ENCODE measurements at places on chromosomes 16 and 17.
A peak's percentile ranks its signal among the peaks of the same experiment; 100 is the strongest.

DNA sequence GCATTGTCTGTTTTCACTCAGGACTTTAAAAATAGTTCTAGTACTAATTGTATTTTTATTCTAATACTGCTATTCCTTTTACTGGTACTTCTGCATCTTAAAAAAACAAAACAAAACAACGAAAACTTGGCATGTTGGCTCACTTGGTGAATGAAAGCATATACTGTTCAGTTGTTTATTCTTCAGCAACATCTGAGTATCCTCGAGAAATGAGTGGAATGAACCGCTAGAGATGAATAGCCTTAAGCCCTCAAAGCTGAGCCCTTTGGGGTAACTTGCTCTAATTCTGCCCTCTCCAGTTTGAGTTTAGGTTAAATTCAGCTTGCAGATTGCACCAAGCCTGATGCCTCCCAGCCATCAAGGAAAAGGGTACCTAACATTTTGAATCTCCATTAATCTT is 126.5 kb downstream of the WWOX start:
- no peak for DNase-seq

GRCh38 chr17:17540278-17540906 is 44.2 kb upstream of the RASD1 start:
- no peak for DNase-seq

DNA sequence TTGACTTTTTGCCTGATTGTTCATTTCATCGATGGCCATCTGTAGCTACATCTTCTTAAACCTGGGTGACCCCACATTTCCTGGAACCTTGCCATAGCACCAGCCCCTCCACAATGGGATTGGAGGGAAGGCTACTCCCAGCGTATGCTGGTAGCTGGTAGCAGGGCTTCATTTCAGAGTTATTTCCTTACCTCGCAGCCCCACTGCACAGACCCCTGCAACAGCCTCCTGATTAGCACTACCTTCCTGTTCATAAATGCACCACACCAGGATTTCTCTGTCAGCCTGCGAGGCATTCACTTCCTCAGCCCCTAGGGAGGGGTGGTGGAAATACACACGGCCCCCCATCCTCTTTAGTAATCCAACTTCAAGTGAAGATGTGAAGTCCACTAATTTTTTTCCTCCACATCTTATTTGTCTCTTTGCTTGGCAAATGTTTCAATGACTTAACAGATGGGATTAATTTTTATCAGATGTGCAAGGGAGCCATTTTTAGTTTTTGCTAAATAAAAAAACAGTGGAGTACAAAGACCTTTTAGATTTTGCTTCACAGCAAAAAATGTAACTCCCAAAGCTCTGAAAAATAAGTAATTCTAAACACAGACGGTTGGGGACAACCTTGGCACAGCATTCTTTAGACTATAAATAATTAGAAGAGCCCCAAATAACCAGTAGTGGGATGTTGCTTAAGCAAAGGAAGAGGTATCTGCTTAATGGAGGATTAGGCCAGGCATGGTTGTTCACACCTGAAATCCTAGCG is 76.6 kb downstream of the CLEC16A start:
- DNase-seq, result peak; percentile 63

GRCh38 chr17:49213399-49213798 is 2.9 kb downstream of the ABI3 start:
- DNase-seq, result no peak

GRCh38 chr17:45409659-45410076 is 23.0 kb downstream of the ARHGAP27 start:
- DNase-seq, result no peak

- no peak for DNase-seq
Measured at GRCh38 chr16:57518520-57518919, 17.9 kb downstream of the CCDC102A start.

DNA sequence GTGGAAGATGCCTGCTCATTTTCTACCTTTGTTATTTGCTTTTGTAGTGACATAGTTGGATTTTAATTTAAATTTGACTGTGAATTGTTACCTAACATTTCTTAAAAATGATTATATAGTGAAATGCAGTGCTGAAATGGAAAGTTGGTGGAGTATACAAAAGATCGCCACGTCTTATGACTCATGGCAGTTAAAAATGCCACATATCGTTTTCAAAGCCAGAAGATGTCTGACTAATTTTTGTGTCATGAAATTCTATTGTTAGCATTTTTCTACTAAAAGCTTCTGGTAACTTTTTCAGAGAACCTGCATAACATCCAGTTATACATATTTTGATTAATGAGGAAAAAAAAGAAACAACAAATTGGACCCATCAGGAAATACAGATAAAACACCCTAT is 20.6 kb downstream of the MAP2K4 start:
- DNase-seq, result peak; percentile 58

DNA sequence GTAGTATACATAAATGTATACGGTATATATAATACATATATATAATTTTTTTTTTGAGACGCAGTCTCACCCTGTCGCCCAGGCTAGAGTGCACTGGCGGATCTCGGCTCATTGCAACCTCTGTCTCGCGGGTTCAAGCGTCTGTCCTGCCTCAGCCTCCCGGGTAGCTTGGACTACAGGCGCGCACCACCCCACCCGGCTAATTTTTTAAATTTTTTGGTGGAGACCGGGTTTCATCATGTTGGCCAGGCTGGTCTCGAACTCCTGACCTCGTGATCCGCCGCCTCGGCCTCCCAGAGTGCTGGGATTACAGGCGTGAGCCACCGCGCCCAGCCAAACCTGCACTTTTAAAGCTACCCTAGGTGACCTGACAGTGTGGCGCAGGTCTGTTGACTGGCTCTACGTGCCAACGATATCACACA is 745 bp downstream of the PAM16 start:
- DNase-seq, result no peak

DNA sequence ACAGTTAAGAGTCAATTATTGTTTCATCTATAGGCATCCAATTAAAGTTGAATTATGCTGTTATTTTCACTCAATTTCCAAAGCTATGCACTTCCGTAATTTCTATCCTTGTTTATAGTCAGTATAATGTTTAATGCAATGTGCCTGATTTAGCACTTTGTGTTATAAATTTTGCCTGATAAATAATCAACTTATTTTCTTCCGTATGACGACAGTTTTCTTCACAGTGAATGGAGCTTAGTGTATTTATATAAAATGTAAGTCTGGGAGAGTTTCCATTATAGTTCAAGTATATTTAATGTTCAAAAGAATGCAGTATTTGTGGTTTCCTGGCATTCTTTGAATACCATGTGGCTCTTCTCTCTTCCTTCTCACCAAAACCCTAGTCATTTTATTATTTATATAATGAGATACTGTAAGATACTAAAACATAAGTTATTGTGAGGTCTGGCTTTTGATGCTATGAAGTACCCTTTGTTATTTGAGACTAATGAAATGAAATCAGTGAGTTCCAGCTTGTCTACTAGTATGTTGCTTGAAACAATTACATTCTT is 240.6 kb downstream of the PRKCA start:
- peak; percentile 90 for DNase-seq

DNA sequence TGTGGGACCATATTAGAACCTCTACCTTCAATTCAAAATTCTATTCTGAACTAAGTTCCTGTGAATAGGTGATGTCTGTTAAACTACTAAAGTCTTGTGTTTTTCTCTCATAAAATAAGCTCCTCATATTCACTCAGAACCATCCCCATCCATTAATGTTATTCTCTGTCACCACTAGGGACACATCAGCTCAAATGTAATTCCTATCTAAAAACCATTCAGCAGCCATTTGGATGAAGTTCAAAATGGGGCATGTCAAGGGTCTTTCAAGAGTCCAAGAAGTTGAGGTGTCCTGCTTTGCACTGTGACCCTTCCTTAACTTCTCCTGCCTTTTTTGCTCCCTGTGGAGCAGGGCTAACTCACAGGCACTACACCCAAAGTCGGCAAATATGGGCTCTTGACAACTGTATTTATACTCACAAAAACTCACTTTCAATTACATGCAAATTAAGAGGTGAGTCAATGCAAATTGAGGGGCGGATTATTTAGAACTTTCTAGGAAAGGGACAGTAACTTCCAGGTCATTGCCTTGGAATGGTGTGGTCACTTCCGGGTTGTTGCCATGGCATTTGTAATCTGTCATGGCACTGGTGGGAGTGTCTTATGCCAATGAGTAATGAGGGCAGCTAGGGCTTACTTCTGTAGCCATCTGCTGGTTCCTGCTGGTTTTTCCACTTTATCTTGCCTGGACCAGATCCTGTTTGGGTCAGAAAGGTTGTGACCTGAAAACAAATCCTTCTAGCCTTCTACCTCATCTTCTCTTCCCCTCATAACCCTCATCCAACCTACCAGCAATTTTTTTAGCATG is 128.2 kb upstream of the COX10 start:
- DNase-seq, result no peak

DNA sequence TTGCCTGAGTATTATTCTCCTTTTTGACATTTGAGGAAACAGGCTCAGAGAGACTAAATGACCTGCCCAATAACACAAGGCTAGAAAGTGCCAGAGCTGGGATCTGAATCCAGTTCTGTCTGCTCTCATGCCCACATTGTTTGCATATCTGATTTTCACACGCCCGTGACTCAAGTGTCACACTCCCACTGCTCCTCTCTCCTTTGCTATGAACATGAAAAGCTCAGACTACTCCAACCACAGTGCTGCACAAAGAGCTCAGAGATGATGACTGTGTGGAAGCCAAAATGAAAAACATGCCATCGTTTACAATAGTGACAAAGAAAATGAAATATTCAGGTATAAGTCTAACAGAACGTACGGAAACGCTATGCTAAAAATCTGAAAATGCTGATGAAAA is 107.9 kb downstream of the SMG6 start:
- no peak for DNase-seq

DNA sequence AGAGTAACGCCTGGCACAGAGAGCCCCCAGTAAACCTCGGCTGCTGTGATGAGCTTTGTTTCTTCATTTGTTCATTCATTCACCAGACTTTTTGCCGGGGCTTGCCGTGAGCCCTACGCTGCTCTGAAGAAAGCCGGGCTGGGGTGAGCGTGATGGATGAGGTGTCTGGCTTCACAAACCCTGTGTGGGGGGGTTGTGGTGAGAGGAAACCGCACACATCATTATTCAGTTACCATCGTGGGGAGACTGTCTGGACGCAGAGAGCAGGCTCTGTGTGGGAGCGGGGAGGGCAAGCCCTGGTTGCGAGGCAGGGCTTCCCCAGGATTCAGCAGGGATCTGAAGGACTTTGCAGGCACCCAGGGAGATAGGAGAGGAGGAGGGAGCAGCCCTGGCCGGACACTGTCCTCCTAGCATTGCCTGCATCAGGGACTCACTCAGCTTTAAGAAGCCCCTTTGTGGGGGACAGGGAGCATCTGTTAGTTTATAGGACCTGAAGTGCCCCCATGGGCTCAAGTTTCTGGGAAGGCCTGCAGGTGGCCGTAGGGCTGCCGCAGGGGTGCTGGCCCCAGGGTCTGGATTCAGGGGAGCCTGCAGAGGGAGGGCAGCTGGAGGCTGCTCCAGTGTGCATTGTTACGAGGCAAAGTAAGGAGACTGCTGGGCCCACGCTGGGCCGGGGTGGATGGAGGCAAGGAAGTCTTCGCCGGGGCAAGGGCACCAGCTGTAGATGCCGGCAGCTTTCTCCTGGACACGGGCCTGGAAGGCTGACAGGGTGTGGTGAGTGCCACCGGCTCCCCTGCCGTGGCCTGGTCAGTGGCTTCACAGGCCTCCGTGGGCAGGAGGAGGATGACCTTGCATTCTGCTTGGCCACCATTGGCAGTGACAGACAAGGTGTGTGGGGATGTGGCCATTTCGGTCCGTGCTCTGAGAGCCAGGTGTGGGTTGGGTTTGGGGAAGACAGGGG is 334.5 kb downstream of the SEC14L1 start:
- peak; percentile 84 for DNase-seq

GRCh38 chr17:17425005-17425404 is 51.8 kb upstream of the MED9 start:
- DNase-seq, result no peak

- no peak for DNase-seq
Measured at GRCh38 chr17:53900951-53901350, 78.2 kb downstream of the KIF2B start.

GRCh38 chr16:28155293-28155692 is 56.5 kb downstream of the XPO6 start:
- DNase-seq, result no peak

DNA sequence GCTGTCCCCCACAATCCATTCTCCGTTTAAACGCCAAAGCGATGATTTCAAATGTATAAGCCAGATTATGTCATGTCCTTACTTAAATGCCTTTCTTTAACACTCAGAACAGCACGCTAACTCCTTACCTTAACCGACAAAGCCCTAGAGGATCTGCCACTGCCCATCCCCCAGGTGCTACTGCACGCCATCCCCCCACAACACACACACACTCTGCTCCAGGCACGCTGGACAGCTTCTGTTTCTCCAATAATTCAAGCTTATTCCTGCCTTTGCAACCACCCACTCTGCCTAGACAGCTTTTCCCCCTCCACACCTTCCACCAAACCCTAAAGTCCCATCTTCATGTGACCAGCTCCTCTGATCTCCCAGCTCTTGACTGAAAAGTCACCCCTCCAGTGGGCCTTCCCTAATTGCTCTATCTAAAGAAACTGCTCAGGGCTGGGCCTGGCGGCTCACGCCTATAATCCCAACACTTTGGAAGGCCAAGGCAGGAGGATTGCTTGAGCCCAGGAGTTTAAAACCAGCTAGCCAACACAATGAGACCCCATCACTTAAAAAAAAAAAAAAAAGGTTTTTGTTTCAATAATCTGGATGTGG is 38.9 kb upstream of the RPL38 start:
- no peak for DNase-seq

DNA sequence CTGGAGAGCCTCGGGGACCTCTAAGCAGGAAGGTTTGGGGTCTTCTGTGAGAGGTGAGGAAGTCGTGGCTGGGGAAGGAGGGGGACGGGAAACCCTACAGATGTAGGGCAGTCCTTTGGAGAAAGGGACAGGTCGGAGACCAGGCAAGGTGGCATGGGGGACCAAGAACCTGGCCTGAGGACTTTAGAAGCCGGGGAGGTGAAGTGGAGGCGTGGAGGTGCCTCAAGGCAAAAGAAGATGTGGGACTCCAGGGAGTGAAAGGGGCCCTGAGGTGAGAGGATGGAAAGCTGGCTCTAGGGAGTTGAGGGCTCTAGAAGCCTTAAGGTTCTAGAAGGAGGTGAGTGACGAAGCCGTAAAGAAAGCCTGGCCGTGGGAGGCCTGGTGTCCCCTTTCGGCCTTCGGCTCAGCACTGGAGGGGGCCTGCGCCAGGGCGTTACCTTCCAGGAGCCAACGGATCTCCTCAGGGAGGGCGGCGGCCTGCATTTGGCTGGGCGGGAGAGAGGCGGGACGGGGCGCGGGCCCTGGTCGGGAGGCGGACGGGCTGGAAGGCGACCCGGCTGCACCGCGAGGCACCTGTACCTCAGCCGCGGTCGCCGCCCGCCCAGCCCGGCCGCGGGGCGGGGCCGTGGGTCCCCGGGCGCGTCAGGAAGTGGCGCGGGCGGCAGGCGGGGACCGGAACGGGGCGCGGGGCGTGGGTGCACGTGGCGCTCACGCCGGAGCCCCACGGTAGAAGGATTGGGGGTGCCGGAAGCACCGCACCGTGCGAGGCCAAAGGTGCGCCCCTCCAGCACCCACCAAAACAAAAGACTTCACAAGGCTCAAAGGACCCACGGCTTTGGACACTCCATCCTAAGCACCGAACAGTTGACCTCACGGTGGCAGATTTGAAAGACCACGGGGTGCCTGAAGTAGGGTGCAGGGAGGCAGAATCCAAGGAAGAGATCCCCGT is at the start of gene SKAP1:
Gene SKAP1, minus strand, starts transcription at position 577 of the 949 bp plus-strand sequence.
- no peak for DNase-seq
